ENCODE measurements at places on chromosomes 3 and 15. TPM values are rescaled to one million over a fixed set of nuclear protein-coding genes. Genes with fewer than 3 reads are reported as not detected.

DNA sequence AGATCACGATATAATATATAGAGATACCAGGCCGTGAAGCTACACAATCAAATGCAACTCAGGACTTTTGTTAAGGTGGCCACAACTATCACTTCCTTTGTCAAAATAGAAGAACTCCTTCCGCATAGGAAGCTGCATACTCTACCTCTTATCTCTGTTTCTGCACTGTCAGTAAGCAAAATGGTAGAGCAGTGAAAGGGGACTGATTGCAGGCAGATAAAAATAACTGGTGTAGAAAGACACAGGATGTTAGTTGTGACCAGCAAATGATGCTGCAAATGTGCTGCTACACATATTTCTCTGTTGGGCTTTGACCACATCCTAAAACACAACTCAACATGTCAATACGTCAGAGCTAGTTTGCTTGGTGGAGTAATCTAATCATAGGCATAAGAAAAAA, 16.3 kb upstream of the TRAT1 start:
- DNase-seq = no peak

- DNase-seq = no peak
Observed at GRCh38 chr15:95017666-95018328, 786.4 kb downstream of the MCTP2 start.

FETUB gene
- total RNA-seq = not detected

GRCh38 chr15:88441076-88441730, 26.0 kb downstream of the MRPL46 start:
- no peak for DNase-seq

DNA sequence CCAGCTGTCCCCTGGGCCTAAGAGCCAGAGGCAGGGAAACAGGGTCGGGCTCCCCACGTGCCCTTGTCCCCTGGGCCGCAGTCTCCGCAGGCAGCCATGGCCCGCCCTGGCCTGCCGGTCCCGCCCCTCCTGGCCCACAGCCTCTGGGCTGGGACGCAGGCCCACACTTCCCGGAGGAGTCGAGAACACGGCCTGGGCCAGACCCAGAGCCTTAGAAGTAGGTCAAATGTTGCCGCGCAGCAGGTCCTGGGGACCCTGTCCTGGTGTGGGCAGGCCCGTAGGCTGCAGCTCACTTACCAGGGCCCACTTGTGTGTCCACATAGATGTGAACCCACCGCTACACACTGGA, 4.3 kb upstream of the MYL3 start:
- DNase-seq = no peak

GRCh38 chr3:113141543-113141942, 69.8 kb upstream of the BOC start:
- no peak for DNase-seq

- peak; percentile 63 for DNase-seq
Observed at GRCh38 chr15:57298843-57299550, 77.3 kb upstream of the CGNL1 start.

GRCh38 chr15:81633889-81634288, 259.9 kb upstream of the TMC3 start:
- DNase-seq = no peak

- peak; percentile 61 for DNase-seq
Observed at GRCh38 chr3:57078635-57079473, 18.4 kb downstream of the SPATA12 start.

DNA sequence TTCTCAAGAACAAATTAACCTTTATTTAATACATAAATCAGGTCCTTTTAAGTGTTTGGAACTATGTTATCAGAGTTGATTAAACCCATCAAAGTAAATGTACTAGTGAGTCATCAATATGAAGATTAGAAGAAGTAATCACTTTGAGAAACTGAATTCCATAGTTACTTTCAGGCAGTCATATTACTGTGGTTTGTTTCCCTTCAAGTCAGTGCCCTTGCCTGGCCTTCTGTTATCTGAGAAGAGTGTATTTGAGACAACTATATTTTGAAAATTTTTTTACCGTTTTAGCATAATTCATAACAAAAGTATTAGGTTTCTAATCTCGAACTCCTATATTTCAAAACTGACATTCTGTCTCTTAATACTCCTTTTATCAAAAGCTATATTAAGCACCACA, 73.6 kb downstream of the GMPS start:
- DNase-seq = peak; percentile 17

HDC gene
- not detected for total RNA-seq

DNA sequence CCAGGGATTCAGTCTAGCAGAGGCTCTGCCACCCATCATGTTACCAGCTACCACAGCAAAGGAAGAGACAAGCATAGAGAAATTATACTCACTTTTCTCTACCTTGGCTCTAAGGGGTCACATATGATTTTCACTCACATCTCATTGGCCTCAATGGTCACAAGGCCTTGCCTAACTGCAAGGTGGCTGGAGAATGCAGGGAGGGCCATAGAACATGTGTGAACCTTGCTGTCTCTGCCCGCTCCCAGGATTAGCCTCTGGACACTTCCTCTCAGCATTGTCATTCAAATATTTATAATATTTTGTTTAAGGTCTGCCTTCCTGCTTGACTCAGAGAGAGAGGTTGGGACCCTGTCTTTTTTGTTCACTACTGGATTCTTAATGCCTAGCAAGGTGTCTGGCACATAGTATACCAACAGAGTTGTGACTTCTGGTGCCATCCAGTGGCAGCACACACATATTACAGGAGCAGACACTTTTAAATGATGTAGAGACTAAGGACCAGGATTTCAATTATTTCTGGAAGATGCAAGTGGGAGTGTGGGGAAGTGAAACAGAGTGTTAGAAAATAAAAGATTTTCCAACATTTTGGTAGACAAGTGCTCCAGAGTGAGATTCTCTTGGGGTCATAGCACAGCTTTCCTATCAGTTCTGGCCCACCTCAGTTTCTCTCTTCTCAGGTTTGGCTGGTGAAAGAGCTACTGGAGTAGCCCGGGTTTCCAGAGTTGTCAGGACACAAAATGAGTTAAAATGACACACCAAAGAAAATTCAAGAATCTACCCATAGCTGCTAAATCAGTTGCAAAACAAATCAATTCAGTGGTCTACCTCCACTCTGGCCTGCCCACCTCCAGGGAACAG, 119.0 kb upstream of the RASGRP1 start:
- peak; percentile 48 for DNase-seq

- DNase-seq = no peak
Observed at GRCh38 chr3:156795890-156796481, 30.2 kb upstream of the LEKR1 start.

GRCh38 chr15:78257681-78258080, 6.7 kb upstream of the DNAJA4 start:
- no peak for DNase-seq

LRRIQ4 gene
- not detected for total RNA-seq

CHDH gene
- total RNA-seq = 2.4 TPM

DNA sequence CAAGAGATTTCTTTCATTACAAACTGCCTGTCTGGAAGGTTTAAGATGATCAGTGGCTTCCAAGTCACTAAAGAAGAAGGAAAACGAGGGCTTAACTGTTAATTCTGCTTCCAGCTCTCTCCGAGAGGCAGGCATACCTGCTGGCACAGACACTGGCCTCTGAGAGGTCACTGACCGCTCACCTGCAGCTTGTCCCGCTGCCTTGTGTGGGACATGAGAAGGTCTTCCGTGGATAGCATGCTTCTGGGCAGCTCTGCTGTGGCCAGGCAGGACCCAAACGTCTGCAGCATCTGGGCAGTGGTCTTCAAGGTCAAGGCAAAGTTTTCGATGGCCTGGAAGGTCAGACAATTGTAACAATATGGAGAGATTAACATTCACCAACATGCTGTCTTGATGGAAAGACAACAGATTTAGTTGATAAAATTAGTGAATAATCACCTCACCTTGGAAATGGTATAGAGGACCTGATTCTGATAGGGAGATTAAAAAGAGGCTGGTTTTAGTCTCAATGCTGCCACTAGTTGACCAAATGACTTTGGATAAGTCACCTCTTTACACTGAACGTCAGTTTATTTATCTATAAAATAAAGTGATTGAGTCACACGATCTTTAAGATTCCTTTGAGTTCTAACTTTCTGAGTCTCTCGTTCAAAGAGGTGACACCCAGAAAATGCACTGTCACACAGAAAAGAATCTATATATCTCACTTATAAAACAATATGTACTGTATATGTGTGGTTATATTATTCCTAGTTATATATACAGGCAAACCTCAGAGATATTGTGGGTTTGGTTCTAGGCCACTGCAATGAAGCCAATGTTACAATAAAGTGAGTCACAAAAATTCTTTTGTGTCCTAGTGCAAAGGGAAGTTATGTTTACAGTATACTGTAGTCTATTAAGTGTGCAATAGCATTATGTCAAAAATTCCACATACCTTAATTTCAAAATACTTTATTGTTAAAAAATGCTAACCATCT, 65.1 kb downstream of the B3GNT5 start:
- DNase-seq = no peak

GOLGA6L6 gene
- not detected for total RNA-seq

- no peak for DNase-seq
Observed at GRCh38 chr15:101018016-101018415, 98.9 kb downstream of the LRRK1 start.

DNA sequence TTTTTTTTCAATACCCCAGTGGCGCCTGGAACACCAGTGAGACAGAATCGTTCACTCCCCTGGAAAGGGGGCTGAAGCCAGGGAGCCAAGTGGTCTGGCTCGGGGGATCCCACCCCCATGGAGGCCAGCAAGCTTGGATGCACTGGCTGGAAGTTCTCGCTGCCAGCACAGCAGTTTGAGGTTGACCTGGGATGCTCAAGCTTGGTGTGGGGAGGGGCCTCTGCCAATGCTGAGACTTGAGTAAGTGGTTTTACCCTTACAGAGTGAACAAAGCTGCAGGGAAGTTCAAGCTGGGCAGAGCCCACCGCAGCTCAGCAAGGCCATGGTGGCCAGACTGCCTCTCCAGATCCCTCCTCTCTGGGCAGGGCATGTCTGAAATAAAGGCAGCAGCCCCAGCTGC, 276.2 kb upstream of the CNTN6 start:
- no peak for DNase-seq

RASGRP1 gene
- total RNA-seq = 0.27 TPM

DNA sequence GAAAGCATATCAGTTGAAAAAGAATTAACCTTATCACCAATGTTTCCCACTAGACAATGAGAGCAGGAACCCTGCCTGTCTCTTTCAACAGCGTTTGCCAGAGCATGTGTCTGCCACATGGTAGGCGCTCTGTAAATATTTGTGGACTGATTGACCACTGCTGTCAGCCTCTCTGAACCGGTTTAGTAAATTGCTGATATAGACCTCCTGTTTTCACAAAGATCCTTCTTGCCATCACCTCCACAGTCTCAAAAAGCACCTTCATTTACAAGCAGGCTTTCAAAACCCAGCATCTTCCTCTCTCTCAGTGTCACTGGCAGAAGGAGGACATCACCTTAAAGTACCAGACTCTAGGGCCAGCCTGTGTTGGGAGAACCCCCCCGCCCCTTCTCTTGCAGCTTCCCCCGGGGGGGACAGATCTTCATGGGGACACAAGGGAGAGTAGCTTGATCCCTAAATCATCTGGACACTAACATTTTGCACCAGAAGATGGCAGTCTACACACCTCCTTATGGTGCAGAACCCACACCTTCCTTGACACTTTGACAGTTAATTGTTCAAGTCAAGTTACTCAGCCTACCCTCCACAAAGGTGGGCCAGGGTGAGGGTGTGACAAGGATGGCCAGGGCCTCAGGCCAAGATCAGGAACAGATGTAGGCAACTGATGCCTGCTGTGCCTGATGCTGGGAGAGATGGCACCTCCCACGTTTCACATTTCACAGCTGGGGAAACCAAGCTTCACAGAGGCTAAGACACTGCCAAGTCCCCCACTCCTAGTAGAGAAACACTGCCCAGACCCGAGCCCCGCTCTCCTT, 37.8 kb upstream of the USP3 start:
- peak; percentile 63 for DNase-seq

DNA sequence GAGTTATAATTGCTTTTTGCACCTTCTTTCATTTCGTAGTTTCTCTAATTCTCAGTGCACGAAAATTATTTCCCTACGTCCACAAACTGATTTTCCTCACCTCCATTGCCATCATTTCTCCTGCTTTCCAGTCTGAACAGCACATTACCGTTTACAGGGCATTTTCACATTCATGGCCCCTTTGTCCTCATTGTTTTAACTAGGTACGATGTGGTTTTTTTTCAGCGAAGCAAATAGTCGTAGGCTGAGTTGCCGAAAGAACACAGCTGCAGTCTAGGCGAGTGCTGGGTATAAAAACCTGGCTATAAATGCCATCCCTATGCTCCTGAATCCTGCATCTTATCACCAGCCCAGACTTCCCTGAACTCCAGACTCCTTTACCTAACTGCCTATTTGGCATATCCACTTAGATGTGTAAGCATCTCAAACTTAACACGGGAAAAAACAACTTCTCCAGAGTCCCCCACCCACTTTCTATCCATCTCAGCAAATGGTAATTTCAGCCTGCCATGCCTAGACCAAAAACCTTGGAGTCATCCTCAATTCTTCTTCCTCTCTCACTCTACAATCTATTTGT, 691 bp upstream of the FSIP1 start:
- DNase-seq = peak; percentile 30

P2RY1 gene
- not detected for total RNA-seq

- no peak for DNase-seq
Observed at GRCh38 chr3:102079809-102080197, 230.5 kb downstream of the NFKBIZ start.

GRCh38 chr3:178295292-178295912, 240.8 kb upstream of the KCNMB2 start:
- no peak for DNase-seq

RAD51 gene
- 0.94 TPM for total RNA-seq

- DNase-seq = no peak
Observed at GRCh38 chr15:48596841-48597240, 48.7 kb downstream of the FBN1 start.

- no peak for DNase-seq
Observed at GRCh38 chr3:7574435-7574834, 713.5 kb downstream of the GRM7 start.

- no peak for DNase-seq
Observed at GRCh38 chr3:100769693-100770092, 60.4 kb downstream of the TFG start.

SAMMSON gene
- 0.08 TPM for total RNA-seq

FBXL22 gene
- 39.5 TPM for total RNA-seq

DNA sequence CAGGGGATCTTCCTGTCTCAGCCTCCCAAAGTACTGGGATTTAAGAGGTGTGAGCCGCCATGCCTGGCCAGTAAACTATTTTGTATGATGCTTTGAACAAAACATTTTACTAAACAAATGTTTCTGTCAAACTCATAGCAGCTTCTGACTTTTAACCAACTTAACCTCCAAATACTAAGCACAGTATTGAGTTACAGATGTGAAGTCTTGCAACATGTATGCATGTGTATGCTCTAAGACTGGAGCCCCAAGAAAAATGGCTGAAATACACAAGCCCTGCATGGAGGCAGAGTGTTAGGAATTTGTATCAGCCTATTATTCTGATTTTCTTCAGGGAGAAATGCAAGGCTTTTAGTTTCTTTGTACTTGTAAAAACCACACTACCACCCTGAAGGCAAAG, 137.1 kb downstream of the CBLB start:
- DNase-seq = no peak

GRCh38 chr3:128504533-128504915, 11.5 kb upstream of the GATA2 start:
- no peak for DNase-seq

DNA sequence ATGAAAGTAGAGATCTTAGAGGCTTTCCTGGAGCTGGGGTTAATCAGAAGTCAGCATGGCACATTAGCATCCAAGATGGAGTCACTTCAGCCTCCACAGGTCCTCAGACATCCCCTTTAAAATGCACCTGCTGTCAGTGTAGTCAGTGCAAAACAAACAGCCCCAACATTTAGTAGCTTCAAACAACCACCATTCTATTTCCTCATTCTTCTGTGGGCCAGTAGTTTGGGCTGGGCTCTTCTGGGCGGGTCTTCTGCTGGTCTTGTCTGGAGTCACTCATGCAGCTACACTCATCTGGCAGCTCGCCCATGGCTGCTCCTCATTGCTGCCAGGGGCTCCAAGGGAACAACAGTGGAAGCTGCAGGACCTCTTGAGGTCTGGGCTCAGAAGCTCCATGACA, 99.9 kb downstream of the TLE3 start:
- peak; percentile 10 for DNase-seq

Data from myocyte (in vitro differentiated cells).